ENCODE measurements at places on chromosomes 7 and 10.

- peak; percentile 38 for DNase-seq
Measured at GRCh38 chr10:36345807-36346206, 703.7 kb upstream of the FZD8 start.

DNA sequence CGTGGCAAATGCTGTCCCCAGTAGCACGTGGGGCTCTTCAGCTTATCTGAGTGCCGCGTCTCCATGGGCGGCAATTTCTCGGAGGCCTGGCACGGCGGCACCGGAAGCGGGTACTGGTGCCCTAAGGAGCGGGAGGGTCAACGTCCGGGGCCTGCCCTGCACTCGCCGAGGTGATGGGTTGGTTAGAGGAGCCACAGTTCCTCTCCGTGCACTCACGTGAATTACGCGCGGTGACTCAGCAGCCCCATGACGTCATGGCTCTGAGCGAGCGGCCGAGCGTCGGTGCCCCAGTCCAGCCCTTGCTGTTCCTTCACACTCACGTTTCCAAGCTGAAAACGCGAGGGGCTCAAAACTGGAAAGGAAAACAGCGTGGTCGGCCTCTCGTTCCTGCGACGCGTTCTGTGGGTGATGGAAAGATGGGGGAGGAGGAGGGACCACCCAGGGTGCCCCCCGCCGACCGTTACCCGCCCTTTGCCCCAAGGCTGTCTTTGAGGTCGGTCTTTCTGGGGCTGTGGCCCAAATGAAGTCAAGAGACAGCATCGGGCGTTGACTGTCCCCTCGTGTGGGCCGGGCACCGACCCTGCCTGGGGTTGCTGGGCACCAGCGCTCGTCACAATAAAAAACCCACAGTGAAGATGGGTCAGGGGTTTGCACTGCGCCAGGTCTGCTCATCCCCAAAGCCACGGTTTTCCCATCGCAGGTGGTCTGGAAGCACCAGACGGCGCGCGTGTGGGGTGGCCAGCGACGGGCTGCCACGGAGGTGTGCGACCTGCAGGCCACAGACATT lies 70.4 kb upstream of the CFAP46 start:
- no peak for DNase-seq

- DNase-seq, result no peak
Measured at GRCh38 chr10:128710098-128710797, 584.0 kb upstream of the MKI67 start.

DNA sequence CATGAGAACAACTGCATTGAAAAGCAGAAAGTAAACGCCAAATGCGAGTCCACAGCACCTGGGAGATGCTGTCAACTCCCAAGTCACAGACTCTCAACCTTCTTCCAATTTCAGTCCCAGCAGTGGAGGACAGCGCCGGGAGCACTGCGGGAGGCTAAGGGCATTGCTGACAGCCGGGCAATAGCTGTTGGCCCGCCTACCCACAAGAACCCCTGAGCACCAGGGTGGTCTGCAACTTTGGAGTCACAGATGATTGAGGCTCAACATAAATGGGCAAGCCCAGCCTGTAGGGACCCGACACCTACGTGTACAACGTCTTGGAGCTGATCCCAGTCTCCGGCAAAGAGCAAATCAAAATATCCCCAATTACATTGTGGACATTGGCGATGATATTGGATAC lies 262.9 kb downstream of the TCERG1L start:
- no peak for DNase-seq

- DNase-seq, result no peak
Measured at GRCh38 chr10:127886371-127887051, 6.2 kb downstream of the CLRN3 start.

DNA sequence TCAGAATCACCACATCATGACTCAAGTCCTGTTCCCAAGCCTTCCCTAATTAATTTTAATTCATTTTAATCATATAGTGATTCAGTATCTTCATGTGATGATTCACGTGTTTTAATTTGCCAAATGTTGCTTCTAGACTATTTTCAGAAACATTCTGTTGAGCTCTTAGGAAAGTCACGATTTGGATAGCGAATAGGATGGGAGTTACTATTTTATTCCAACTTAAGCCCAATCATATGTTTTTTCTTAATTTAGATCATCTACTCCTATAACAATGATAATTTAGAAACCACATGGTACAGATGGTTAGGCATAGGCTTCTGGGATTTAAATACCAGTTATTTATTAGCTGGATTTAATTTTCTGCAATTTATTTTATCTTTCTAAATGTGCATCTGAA lies 49.1 kb downstream of the RAPGEF5 start:
- peak; percentile 17 for DNase-seq

- DNase-seq, result no peak
Measured at GRCh38 chr10:47367646-47368045, 16.4 kb downstream of the ZNF488 start.

GRCh38 chr7:132328047-132328620 lies 248.1 kb downstream of the PLXNA4 start:
- no peak for DNase-seq

- DNase-seq, result no peak
Measured at GRCh38 chr10:128723631-128724205, 597.5 kb upstream of the MKI67 start.

DNA sequence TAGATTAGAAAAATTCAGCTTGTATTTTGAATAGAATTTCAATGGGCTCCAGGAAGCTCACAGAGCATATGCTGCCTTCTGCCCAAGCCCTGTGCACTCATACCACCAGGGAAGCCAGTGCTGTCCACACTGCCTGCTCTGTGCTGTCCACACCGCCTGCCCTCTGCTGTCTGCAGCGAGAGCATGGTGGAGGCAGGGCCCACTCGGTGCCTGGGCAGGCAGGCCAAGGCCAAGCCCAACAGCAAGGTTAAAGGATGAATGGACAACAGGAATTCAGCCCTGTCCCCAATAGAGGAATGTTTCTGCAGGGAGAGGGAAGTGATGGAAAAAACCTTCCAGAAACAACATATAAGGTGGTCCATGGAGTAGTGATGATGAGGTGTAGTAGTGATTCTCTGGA lies 146.8 kb downstream of the GFRA1 start:
- DNase-seq, result no peak

DNA sequence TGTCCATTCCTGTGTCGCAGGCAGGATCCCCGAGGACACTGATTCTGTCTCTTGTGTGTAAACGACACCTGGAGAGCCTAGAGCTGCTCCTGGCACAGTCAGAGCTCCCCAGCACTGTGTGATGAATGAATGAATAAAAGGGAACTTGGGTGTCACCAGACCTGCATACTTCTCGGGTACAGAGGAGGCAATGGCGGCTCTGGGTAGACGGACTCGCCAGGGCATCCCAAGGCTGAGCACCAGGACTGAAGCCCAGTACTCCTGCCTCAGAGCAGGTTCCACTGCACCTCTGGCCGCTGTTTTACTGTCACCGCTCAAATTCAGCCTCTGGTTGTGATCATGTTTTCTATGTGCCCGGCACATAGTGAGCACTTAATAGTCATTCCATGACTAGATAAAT lies 255.8 kb downstream of the GLRX3 start:
- DNase-seq, result no peak

GRCh38 chr7:150806863-150807262 lies 6.3 kb downstream of the TMEM176A start:
- no peak for DNase-seq

DNA sequence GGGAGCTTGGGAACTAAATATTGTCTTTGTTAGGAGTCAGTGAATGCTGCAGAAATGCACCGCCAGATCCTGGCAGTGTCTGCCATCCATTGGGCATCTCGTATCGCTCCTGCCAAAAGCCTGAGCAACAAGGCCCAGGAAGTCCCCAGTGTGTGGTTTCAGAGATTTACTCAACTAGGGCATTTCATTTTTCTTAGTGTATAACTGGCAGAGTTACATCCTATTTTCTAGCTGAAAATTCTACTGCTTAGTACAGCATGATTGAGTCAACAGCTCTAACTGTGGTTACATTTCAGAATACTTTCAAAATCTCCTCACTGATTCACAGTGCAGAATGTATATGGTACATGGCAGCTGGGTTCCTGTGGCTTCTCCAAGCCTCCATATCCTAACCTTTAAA lies 95.8 kb upstream of the CREB5 start:
- peak; percentile 29 for DNase-seq

GRCh38 chr7:12685550-12685949 lies 1.9 kb upstream of the ARL4A start:
- DNase-seq, result peak; percentile 43

DNA sequence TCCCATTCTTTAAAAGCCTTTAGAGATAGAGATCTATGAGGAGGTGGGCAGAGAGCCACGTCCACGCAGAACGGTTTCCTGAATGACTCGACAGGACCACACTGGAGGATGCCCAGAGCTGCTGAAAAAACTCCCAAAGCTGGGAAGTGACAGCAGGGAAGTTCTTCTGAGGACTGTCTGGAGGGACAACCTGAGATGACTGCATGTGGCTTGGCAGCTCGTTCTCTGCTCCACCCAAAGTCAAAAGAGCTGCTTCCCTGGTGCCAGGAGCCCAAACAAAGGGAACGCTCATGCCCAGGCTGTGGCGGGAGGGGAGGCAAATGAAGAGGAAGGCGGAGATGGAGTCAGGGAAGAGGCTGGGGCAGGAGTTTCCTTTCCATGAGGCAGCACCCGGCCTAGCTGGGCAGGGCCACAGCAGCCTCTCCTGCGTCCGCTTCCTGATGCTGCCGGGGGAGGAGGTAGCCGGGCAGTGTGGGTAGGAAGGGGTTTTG lies 95.4 kb downstream of the CCDC3 start:
- DNase-seq, result no peak

DNA sequence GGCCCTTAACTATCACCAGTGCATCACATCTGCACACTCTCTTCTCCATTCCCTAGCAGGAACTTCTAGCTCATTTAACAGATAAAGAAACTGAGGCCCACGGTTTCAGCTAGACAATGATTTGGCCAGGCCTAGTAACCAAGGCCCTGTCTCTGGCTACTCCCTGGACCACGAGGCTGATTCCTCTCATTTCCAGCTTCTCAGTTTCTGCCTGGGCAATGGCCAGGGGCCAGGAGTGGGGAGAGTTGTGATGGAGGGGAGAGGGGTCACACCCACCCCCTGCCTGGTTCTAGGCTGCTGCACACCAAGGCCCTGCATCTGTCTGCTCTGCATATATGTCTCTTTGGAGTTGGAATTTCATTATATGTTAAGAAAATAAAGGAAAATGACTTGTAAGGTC lies 13.5 kb downstream of the AQP1 start:
- no peak for DNase-seq

- no peak for DNase-seq
Measured at GRCh38 chr10:110488940-110489339, 8.8 kb upstream of the DUSP5 start.

DNA sequence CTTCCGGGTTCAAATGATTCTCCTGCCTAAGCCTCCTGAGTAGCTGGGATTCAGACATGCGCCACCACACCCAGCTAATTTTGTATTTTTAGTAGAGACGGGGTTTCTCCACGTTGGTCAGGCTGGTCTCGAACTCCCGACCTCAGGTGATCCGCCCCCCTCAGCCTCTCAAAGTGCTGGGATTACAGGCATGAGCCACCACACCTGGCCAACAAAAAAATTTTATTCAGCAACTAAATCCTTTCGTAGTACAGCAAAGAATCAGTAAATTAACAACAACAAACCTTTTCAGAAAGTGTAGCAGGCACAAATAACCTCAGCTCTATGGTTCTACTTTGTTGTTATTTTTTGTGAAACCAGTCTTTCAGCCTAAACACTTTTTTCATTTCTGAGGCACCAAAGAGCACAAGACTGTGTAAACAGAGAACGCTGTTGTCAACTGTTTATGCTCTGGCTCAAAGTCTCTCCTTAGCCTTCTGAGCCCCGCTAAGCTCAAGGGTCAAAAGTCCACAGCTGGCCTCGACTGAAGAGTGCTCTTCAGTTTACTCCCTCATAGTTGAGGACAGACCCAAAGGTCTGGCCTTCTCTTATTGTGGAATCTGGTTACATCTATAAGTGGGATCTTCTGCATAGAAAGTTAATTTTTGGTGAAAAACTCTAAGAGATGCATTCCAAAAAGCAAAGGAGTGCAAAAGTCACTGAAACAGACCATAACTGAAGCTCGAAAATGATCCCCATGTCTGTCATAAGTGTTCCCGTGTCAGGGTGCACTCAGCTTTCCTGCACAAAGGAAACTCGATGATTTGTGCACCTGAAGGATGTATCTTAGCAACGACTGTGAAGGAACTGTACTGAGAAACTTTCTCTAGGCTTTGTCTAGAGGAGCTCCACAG lies 24.6 kb upstream of the DDX50 start:
- DNase-seq, result no peak

DNA sequence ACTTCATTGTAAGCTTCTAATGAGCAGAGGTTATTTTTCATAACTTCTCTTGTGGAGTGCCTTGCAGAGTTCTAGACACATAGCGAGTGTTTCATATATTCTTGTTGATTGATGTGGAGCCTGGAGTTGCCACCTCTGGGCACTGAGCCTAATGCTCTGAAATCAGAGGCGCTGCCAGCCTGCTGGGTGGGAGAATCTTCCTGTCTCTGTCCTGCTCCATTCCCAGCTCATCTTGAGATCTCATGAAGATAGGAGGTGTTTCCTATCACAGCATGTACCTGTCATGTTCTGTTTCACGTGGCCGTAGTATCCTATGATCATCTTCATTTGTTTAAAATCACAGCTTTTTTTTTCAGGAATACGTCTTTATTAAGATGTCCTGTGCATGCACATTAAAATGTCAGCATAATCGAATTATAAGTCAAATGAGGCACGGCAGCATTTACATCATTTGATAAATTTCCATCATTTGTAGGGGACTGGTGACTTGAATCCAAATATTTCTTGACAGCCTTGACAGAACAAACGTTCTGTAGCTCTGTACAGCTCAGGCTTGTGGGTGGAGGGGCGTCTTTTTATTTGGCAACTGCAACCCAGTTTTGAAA lies 393.0 kb downstream of the PHTF2 start:
- DNase-seq, result no peak

DNA sequence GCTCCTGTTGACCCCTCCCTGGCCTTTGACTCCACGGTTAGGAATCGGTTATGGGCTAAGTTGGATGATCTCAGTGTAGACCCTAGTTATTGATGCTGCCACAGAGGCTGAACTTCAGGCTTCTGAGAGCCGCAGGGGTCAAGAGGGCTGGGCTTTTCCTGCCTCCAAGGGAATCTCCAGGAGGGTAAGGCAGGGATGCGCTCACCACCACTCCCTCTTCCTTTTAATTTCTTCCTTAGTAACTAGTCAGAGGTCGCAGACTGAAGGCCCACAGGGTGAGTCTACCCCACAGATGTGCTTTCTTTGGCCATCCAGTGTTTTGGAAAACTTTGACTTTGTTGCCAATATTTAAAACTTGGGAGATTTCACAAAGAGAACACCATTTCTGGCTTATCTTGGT lies 151.0 kb upstream of the TCF7L2 start:
- no peak for DNase-seq

DNA sequence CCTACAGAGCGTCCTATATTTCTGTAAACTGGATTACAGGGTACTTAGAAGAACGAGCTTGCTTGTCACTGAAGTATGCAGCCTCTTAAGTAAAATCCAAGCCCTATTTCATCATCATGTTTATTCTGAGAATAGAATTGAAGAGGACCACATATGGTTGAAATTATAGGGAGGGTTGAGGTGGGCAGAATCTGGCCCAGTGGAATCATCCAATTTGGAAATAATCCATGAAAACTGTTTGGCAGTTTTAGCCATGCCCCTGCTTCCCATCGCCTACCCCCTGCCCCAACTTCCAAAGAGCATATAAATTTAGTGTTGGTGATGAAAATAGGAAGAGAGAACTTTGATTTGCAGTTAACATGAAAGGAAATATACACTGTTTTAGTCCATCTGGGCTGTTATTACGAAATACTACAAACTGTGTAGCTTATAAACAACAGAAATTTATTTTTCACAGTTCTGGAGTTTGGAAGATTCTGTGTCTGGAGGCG lies 150.4 kb downstream of the PRKG1 start:
- DNase-seq, result peak; percentile 85
